Epithelial cell of umbilical artery (primary cell): ENCODE measurements at places on chromosomes 5 and 9. TPM values are rescaled to one million over a fixed set of nuclear protein-coding genes. Genes with fewer than 3 reads are reported as not detected.

ADRA1B gene
- total RNA-seq, result not detected in 2 replicates

TMC1 gene
- total RNA-seq, result 1.6 and 3.2 TPM in 2 replicates

SLC4A9 gene
- total RNA-seq, result not detected in 2 replicates

IGIP gene
- 3.2 and 3.3 TPM in 2 replicates for total RNA-seq

GPR21 gene
- total RNA-seq, result 0.15 and 0.32 TPM in 2 replicates

FOXD4L6 gene
- total RNA-seq, result 0.15 TPM in 1 of 2 replicates, not detected in the other

PHAX gene
- total RNA-seq, result 65.4 and 75.7 TPM in 2 replicates

DMRT2 gene
- not detected in 2 replicates for total RNA-seq

CCL19 gene
- total RNA-seq, result not detected in 2 replicates

SH3TC2 gene
- 5.8 and 7.8 TPM in 2 replicates for total RNA-seq

IFNE gene
- total RNA-seq, result 0.32 and 3.6 TPM in 2 replicates

MARCHF3 gene
- 37.4 and 54.2 TPM in 2 replicates for total RNA-seq

CDC37L1 gene
- 9.7 and 12.8 TPM in 2 replicates for total RNA-seq

PRR16 gene
- 0.32 and 1.2 TPM in 2 replicates for total RNA-seq

DIPK1B gene
- total RNA-seq, result 171 and 201 TPM in 2 replicates

SV2C gene
- under 0.01 TPM in 1 of 2 replicates, not detected in the other for total RNA-seq
